Stimulated activated CD4-positive, alpha-beta T cell treated with anti-CD3 and anti-CD28 coated beads, Interleukin-2, amount 100 ng/mL, for 24 hours (primary cell): ENCODE measurements at places on chromosomes 1 and 21.

DNA sequence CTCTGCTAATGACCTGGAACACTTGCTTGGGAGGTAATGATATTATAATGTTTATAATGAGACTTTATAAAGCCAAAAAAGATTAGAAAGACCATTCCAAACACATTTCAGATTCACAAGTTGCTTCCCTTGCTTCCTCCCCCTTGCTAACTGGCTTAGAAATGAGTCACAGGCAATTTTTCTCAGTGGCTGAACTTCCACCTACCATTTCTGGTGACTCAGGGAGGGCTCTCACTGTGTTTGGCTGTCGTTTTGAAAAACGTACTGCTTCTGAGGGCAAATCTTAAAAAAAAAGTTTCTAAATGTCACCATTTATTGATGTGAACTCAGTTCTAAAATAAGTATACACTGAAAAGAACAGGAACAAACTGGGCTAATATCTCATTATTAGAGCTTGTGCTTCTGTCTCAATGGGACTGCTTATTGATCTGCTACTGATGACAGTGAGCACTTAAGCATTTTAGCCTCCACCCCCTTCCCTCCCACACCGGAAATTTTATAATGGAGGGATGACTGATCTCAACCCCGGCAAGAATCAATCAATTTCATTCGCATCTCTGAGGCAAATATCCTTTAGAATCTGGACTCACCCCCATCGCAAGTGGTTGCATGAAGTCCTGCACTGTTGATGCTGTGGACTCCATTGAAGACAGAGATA is 278.3 kb downstream of the KCTD3 start:
- DNase-seq = no peak

GRCh38 chr21:34280389-34280795 is 83.4 kb upstream of the KCNE2 start:
- DNase-seq = no peak

DNA sequence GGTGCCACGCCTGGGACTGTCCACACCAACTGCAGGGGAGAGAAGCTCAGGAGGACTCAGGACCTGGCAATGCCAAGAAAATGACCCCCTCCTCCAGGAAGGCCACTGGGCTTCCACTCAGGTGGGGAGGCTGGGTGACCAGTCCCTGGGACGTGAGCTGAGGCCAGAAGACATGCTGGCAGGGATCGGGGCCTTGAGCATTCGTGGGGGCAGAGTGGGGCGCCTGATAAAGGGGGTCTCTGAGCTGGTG is 15.3 kb upstream of the COL6A2 start:
- no peak for DNase-seq

- peak; percentile 52 for DNase-seq
Observed at GRCh38 chr1:6497215-6497866, 5.9 kb upstream of the PLEKHG5 start.

- DNase-seq = no peak
Observed at GRCh38 chr1:2135441-2135841, 59.1 kb downstream of the FAAP20 start.

GRCh38 chr1:199283794-199284193 is 645.0 kb downstream of the PTPRC start:
- no peak for DNase-seq
